Naive thymus-derived CD4-positive, alpha-beta T cell (primary cell): ENCODE measurements at places on chromosomes 1 and 21.

- no peak for DNase-seq
- H3K4me3 ChIP-seq: no peak overlapping the region
- no peak overlapping the region for H3K27ac ChIP-seq
- no peaks in the 10 kb centered on the region for H3K36me3 ChIP-seq
Measured at GRCh38 chr1:93033029-93033428, 46.1 kb upstream of the MTF2 start.

DNA sequence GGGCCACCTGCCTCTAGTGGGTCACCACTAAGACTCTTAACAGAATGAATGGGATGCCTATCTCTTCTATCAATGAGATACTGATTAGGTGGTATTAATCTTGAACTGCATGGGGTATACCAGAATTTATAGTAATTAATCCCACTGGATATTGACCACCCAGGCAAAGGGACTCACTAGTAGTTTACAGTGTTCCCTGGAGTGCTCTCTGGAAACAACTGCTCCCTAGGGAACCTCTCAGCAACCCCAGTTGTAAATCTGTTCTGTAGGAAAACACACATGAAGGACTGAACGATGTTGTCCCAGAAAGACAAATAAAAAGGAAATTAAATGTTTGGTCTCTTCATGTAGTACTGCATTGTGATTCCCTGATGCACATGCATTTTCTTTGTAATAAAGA lies 430.5 kb downstream of the HLX start:
- H3K4me1 ChIP-seq: no peaks in the 10 kb centered on the region
- no peak for DNase-seq
- no peak overlapping the region for H3K27ac ChIP-seq

DNA sequence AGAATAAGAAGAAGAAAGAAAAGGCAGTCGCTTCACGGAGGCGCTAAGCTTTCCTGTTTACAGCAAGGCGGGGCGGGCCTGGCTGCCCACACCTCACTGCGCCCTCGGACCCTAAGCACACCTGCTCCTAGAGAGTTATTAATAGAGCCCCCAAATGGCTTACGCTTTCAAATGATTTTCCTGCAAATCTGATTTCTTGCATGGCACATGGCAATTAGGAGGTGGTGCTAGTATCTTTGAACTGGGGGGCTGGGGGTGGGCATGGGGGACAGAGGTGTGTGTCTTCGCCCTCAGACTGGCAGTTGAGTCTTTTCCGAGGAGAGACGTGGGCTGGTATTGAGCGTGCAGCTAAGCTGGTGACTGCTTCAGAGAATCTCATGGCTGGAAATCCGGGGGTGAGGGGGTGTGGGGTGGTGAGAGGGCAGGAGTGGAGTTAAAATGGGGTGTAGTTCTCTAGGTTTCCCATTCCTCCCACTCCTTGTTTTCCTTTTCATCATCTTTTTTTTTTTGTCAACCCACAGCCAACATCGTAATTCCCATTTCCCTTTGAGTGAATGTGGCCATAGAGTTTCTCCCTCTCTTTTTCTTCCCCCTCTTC lies 1.3 kb downstream of the S1PR1 start:
- no peaks in the 10 kb centered on the region for H3K27me3 ChIP-seq
- H3K27ac ChIP-seq: peak overlapping the region; percentile 94
- H3K4me1 ChIP-seq: peaks cover 37% of the 10 kb centered on the region
- H3K4me3 ChIP-seq: peak overlapping the region; percentile 88
- peaks cover 22% of the 10 kb centered on the region for H3K36me3 ChIP-seq

DNA sequence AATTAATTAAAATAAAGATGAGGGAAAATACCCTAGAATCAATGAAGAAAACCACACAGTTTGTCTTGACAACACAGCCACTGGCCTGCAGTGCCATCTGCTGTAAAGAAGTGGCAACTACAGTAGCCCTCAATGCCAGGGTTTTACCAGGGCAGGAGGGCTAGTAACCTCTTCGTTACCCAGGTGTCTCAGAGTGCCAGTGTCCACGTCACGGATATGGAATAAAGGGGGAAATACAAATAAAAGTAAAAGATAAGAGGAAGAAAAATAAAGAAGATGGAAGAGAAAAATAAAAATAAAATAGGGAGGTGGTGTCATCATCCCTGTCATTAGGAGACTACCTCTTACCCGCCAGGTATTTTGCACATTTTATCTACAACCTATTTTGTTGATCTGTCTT lies 14.2 kb upstream of the SLC44A3 start:
- no peak overlapping the region for H3K4me3 ChIP-seq
- H3K36me3 ChIP-seq: no peaks in the 10 kb centered on the region
- DNase-seq: no peak
- no peaks in the 10 kb centered on the region for H3K4me1 ChIP-seq

DNA sequence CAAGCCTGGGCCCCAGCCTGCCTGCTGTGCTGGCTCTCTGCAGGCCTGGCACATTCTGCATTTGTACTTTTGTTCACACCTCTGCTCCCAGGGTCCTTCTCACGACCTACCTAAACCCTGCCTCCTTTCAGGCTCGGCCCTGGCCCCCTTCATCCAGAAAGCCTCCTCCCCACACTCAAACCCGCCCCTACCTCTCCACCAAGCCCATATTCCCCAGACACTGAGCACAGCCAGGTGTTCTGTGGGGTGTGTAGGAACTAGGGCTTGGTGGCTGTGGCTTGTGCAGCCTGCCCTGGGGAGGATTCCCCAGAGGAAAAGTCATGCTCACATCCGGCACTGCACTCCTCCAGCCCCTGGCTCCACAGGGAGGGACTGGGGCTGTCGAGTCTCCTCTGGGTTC lies 8.2 kb upstream of the MIXL1 start:
- H3K27ac ChIP-seq: no peak overlapping the region
- no peak overlapping the region for H3K4me3 ChIP-seq
- no peaks in the 10 kb centered on the region for H3K4me1 ChIP-seq
- H3K27me3 ChIP-seq: no peaks in the 10 kb centered on the region
- DNase-seq: no peak

DNA sequence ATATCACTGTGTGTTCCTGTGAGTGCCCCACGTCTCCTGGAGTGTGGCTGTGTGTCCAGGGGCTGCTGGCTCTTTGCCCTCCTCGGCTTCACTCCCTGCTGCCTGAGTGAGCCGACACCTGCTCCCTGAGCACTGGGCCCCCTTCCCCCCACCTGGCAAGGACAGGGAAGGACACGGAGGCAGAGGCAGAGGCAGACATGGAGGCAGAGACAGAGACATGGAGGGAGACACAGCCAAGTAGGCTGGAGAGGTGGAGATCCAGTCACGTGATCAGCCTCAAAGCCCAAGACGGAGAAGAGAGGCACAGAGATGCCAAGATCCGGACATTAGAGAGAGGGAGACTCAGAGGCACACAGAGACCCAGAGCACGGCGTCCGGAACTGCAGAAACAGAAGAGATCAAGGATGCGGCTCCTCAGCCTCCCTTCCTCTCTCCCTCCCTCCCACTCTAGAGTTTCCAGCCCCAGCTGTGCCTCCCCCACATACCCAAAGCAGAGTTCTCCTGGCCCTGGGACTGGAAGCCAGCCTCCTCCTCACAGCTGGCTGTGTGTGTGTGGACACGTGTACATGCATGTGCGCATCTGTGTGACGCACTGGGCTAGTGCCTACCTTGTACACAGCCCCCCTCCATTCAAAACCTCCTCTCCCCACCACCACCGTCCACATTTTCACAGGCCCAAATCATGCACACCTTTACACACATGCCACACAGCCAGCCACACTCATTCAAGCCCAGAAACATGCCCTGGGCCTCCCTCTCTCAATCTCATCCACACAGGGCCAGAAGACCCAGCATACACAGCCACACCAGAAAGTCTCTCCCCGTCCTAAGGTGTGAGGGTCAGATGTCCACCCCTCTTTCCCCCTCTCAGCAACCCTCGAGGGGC lies 39.1 kb upstream of the WASF2 start:
- no peak for DNase-seq
- no peaks in the 10 kb centered on the region for H3K36me3 ChIP-seq
- H3K4me3 ChIP-seq: no peak overlapping the region
- peak overlapping the region; percentile 93 for H3K27ac ChIP-seq

DNA sequence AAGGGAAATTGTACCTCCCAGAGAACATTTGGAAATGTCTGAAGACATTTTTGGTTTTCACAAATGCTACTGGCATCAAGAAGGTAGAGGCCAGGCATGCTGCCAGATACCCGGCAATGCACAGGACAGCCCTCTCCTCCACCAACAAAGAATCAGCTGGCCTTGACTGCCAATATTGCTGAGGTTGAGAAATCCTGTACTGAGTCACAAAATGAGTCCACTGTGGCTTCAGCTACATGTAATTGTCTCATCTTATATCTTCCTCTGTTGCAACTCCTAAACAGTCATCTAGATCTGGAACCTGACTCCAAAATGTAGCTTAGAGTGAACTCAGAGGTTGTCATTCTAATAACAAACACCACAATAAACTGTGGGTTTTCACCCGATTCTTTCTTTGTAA lies 327.5 kb upstream of the POGK start:
- H3K27me3 ChIP-seq: no peaks in the 10 kb centered on the region
- DNase-seq: no peak
- H3K27ac ChIP-seq: no peak overlapping the region
- no peaks in the 10 kb centered on the region for H3K36me3 ChIP-seq

DNA sequence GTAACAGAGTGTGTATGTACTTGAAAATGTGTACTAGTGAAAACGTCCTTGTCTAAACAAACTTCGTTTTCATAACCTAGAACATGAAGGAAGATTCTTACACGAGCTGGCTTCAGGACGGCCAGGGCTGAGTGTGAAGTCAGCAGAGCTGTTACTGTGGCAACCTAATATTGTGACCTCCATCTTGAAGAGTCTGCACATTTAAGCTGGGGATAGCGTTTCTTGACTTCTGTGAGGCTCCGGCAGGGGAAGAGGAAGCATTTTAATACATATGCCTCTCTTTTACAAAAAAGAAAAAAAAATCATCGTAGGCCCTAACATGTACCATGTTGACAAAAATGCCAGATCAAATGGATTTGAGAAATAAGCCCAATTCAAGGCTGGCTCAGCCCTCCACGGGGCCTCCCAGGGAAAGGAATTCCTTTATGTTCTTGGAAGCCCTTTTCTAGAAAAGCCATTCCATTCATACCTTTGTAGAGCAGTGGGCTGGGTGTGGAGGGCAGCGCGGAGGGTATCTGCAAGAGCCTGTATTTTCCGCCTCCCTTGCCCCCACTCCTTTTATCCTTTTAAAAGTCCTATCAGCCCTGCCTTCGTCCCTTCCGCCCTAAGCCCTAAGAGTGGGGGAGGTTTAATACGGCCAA lies 51.1 kb downstream of the SIM2 start:
- H3K27ac ChIP-seq: no peak overlapping the region
- no peaks in the 10 kb centered on the region for H3K27me3 ChIP-seq
- H3K36me3 ChIP-seq: no peaks in the 10 kb centered on the region
- DNase-seq: no peak
- no peaks in the 10 kb centered on the region for H3K4me1 ChIP-seq
- H3K4me3 ChIP-seq: no peak overlapping the region

- DNase-seq: no peak
- H3K4me3 ChIP-seq: no peak overlapping the region
- H3K27ac ChIP-seq: no peak overlapping the region
- no peaks in the 10 kb centered on the region for H3K4me1 ChIP-seq
Measured at GRCh38 chr1:18643154-18644012, 12.7 kb downstream of the PAX7 start.

DNA sequence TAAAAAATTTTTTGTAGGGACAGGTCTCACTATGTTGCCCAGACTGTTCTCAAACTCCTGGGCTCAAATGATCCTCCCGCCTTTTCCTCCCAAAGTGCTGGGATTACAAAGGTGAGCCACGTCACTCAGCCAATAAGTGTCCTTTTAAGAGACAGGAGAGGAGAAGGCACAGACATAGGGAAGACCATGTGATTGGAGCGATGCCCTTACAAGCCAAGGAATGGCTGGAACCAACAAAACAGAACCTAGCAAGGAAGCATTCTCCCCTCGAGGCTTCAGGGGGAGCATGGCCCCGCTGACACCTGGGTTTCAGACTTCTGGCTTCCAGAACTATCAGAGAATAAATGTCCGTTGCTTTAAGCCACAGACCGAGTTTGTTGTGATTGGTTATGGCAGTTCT lies 37.0 kb downstream of the NDUFS5 start:
- no peaks in the 10 kb centered on the region for H3K36me3 ChIP-seq
- H3K27me3 ChIP-seq: no peaks in the 10 kb centered on the region
- no peak overlapping the region for H3K4me3 ChIP-seq
- no peaks in the 10 kb centered on the region for H3K4me1 ChIP-seq
- no peak overlapping the region for H3K27ac ChIP-seq
- DNase-seq: no peak

- H3K27ac ChIP-seq: no peak overlapping the region
- H3K36me3 ChIP-seq: peaks cover 53% of the 10 kb centered on the region
- no peak overlapping the region for H3K4me3 ChIP-seq
- H3K27me3 ChIP-seq: no peaks in the 10 kb centered on the region
- H3K4me1 ChIP-seq: no peaks in the 10 kb centered on the region
Measured at GRCh38 chr1:53964109-53964508, 18.0 kb downstream of the LRRC42 start.

DNA sequence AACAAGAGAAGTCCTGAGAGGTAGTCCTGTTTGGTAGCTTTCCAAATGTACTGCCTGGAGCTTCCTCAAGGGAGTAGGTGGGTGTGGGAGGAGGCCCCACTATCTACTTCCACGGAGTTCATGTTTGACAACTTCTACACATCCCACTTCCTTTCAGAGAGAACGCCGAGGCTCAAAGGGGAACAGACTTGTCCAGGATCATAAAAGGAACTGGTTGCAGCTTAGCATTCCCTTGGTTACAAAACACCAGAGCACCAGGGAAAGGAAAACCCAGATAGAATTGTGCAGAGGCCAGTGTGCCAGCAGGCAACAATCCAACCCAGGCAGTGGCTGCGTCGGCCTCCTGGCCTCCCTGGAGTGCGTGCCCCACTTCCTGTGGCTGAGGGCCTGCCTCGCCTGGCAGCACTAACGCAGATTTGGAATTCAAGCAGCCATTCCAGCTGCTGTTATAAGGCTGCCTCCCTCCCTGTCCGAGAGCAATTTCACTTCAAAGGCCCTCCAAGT lies 4.2 kb upstream of the RAP1GAP start:
- H3K4me3 ChIP-seq: no peak overlapping the region
- no peak overlapping the region for H3K27ac ChIP-seq
- peaks cover under 1% of the 10 kb centered on the region for H3K27me3 ChIP-seq
- H3K4me1 ChIP-seq: peaks cover 12% of the 10 kb centered on the region
- H3K36me3 ChIP-seq: no peaks in the 10 kb centered on the region

DNA sequence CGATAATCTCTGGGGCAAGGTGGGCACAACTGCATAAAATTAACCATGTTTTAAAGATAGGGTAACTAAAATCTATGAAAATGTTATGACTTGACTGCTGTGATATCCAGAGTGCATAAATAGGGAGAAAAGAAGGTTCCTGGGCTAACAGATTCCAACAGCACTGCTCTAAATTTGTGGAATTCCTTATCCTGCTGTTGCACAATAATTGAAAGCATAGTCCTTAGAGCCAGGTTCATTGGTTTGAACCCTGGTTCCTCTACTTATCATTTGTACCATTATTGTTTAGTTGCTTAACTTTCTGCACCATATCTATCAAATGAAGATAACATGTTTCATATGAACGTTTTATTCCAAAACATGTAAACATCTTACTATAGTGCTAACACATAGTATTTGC lies 219.0 kb downstream of the NUF2 start:
- H3K4me1 ChIP-seq: no peaks in the 10 kb centered on the region
- no peak overlapping the region for H3K4me3 ChIP-seq
- H3K36me3 ChIP-seq: no peaks in the 10 kb centered on the region
- no peaks in the 10 kb centered on the region for H3K27me3 ChIP-seq
- H3K27ac ChIP-seq: no peak overlapping the region
